ENCODE measurements at places on chromosomes 11 and 22.

GRCh38 chr11:61959114-61959513 lies 8.3 kb downstream of the FTH1 start:
- no peak for DNase-seq

DNA sequence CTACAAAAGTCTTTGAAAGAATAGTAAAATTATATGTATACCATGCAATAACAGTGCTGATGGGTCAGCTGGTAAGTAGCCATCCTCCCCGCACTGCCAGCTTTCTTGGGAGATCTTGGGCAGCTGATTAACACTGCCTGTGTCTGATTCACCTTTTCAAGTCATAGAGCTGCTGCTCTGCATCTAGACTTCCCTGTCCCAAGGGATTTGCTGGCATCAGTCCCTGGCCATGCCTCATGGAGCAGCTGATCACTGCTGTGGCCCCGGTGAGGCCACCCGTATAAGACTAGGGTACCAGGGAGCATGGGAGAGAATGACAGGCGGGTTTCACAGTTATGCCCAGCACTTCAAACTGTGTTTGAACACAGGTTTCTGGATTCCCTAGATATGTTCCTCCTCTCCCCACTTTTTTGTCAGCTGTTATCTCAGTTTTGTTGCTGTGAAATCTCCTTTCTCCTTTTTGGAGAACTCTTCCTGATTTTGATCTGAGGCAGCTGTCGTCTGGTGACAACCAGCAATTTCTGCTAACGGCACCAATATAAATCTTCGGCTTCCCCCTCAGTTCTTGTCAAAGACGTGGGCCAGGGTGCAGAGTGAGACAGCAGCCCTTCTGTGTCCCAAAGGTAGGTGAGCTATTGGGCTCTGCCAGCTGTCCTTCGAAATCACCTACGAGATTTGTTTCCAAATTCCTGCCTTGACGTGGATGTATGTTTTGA lies 438.9 kb downstream of the NTM start:
- no peak for DNase-seq

GRCh38 chr11:99773646-99774045 lies 752.9 kb downstream of the CNTN5 start:
- DNase-seq, result peak; percentile 50

- peak; percentile 20 for DNase-seq
Measured at GRCh38 chr11:11171854-11172253, 181.2 kb downstream of the CSNK2A3 start.

DNA sequence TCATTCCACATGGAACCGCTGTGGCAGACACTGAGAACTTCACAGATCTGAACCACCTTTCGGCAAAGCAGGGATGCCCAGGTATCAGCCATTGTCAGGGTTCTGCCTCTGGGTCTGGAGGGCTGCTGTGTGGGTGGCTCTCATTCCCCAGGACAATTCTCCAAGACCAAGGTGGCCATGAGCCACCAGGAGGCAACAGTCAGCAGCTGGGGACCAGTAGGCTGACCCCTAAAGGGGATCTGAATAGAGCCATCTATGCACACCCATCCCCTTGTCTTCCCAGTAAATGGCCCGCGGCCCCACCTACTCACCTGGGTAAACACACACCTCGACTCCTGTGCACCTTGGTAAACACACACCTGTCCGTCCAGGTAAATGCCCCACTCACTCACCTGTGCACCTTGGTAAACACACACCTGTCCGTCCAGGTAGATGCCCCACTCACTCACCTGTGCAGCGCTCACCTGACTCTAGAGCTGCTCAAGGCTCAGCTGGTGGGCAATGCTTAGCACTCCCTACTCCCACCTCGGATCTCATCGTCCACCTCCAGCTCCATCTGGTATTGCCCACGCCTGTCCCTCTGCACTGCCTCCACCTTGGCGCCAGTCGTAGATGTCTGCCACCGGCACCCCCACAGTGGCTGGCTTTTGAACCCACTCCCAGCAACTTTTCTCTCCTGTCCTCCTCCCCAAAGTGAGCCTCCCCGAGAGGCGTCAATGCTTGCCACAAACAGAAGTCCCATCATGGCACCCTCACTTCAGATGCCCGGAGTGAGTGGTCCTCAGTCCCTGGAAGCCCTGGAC lies 10.2 kb downstream of the SLC25A1 start:
- DNase-seq, result no peak

DNA sequence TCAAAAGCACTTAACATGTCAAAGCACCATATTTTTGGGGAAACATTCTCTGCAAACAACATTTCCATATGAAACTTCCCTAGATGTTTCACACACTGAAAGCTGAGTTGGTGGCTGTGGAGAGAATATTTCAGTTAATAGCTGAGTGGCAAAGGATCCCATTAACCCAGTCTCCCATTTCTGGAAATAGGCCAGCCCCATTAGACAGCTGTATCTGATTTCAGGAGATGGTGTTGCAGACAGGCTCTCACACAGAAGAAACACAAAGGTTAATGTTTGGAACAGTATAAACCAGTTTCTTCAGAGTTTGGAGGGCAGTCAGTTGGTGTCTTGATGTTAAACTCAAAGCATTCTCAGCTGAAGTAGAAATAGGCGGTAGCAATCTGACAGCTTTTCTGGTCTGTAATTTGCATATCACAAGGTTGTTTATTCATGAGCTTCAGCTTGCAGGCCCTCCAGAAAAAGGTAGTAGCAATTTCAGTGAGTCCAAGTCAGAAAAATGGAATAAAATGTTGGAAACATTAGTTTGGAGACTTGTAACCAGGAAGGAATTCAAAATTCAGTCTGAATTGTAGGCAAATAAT lies 15.5 kb upstream of the ZBTB44 start:
- DNase-seq, result no peak

GRCh38 chr11:7576726-7577290 lies 63.0 kb downstream of the PPFIBP2 start:
- DNase-seq, result no peak

DNA sequence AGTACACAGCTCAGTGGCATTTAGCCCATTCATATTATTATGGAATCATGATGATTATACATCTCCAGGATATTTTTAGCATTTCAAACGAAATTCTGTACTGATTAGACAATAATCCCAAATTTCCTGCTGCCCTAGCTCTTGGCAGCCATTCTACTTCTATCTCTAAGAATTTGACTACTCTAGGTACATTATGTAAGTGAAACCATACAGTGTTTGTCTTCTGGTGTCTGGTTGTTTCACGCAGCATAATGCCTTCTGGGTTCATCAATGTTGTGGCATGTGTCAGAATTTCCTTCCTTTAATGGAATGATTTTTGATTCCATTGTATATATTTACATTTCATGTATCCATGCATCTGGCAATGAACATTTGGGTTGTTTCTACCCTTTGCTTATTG lies 517.7 kb downstream of the ETS1 start:
- no peak for DNase-seq

- no peak for DNase-seq
Measured at GRCh38 chr11:79022265-79022664, 418.6 kb downstream of the TENM4 start.

- no peak for DNase-seq
Measured at GRCh38 chr22:29112121-29112520, 39.3 kb downstream of the KREMEN1 start.

DNA sequence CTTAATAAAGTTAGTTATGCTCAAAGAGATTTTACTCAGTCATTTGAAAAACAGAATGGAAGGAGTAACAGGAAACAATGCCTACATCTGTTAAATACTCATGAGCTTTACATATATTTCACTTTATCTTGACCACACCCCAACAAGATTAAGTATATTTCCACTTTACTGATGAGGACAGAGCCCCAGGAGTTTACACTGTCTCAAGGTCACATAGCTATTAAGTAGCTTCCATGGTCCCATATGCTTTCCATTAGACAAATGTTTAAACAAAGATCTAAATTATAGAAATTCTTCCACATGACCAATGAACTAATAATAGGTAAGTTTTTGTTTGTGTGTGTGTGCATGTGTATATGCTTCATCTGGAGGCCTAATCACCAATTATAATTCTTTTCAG lies 30.2 kb downstream of the MRTFA start:
- DNase-seq, result no peak

DNA sequence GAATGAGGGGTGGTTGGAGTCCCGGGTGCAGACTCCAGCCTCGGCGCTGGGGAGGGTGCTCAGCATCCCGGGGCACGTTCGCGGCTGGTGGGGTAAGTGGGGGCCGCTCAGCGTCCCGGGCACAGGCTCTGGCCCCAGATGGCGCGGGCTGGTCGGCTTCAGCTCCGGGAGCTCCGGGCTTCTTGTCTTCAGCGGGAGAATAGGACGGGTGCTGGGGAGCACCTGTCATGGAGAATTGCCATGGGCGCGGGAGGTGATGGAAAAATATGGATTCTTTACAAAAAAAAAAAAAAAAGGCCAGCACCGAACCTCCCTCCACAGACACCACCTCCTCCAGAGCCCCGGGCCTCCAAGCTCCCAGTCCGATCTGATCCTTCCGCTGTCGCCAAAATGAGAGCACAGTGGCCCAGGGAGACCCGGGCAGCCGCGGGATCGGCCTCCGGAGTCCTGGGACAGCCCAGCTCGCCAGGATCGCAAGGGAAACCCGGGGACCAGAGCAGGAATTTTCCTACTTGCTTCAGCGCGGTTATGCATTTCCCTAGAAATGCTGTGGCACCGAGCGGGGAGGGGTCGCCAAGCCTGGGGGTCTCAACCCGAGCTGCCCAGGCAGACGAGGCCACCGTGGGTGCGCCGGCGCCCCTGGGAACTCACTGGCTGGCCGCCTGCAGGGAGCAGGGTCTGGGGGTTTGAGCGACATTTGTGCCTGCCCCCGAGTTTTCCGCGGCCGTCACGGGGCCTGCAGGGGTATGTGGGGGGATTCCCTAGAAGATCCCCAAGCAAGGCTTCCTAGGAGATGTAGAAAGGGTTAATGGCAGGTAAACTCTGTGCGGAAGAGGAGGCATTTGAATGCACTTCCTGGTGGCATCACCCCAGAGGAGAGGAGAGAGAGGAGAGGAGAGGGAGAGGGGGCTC lies 1336.9 kb downstream of the BRD1 start:
- DNase-seq, result peak; percentile 35

DNA sequence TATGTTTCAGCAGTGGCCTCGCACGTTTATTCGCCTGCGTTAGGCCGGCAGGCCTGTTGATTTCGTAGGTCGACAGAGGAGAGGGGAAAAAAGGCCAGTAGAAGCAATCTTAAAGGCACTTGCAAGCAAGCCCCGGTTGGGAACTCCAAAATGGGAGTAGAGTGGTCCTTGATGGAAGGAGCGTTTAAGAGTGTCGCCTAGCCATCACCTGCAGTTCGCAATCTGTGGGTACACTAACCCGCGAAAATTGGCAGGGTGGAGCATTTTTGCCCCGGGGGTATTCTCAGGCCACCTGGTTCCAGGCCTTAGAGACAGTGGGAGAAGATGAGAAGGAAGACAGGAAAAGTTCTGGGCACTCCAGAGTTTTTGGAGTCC lies 1.1 kb downstream of the EWSR1 start:
- DNase-seq, result peak; percentile 26

- no peak for DNase-seq
Measured at GRCh38 chr22:41914611-41915034, 251 bp downstream of the SHISA8 start.

GRCh38 chr11:13098063-13098462 lies 88.9 kb downstream of the RASSF10 start:
- no peak for DNase-seq

- DNase-seq, result peak; percentile 47
Measured at GRCh38 chr22:35476341-35476740, 64.3 kb upstream of the RASD2 start.

DNA sequence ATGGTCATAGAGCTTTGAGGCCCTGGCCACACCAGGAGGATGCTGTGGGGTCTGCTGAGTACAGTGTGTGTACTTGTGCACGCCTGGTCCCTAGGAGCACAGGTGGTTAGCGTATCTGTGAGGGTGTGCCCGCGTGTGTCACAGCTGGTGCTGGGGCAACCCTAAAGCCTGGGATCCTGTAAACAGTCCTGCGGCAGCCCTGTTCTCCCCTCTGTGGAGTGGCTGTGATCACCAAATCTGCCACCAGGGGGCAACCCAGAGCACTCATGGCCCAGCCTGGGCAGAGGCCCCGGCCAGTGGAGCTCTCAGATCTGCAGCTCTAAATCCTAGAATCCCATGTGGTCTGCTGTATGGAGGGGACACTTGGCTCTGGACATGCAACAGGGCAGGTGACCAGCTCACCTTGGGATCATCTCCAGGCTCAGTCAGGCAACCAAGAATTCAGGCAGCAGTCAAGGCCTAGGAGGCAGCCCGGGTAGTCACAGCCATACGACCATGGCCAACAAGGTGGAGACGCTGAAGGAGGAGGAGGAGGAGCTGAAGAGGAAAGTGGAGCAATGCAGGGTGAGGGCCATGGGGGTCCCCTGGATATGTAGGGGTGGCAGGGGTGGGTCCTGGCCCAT lies 3.9 kb downstream of the SH3BP1 start:
- DNase-seq, result peak; percentile 90

- peak; percentile 95 for DNase-seq
Measured at GRCh38 chr22:31489632-31490495, at the start of gene EIF4ENIF1. Gene EIF4ENIF1, minus strand, starts transcription at chr22:31489842. Its CDS starts 1,124 bp downstream, at chr22:31488718.

GRCh38 chr11:25094085-25094802 lies 597.4 kb downstream of the LUZP2 start:
- DNase-seq, result no peak

DNA sequence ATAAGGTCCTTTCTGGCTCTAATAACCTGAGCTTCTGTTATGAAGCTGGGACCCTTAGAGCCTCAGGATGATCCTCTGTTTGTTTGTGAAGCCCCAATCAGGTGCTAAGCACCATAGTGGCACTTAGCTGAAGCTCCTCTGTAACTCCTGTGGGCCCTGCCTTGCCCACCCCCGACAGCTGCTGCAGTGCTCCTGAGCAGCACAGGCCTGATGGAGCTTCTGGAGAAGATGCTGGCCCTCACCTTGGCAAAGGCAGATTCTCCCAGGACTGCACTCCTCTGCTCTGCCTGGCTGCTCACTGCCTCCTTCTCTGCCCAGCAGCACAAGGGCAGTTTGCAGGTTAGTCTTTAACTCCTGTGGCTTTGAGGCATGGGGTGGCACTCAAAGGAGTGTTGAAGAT lies 19.0 kb upstream of the CCDC134 start:
- no peak for DNase-seq

DNA sequence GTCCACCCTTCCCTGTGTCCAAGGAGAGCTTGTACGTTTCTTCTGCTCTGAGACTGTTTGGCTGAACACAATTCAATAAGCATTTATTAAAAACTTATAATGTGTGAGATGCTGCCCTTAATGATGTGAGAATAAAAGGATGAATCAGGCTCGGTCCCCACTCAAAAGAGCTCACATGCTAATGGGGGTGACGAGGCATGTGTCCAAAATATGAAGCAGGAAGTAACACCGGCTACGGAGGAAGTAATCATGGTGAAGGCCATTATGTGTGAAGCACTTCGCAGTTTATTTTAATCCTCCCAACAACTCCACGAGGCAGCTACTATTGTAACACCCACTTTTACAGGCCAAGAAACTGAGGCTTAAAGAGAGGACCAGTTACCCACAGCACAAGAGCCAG lies 3.4 kb upstream of the RASD2 start:
- DNase-seq, result no peak

DNA sequence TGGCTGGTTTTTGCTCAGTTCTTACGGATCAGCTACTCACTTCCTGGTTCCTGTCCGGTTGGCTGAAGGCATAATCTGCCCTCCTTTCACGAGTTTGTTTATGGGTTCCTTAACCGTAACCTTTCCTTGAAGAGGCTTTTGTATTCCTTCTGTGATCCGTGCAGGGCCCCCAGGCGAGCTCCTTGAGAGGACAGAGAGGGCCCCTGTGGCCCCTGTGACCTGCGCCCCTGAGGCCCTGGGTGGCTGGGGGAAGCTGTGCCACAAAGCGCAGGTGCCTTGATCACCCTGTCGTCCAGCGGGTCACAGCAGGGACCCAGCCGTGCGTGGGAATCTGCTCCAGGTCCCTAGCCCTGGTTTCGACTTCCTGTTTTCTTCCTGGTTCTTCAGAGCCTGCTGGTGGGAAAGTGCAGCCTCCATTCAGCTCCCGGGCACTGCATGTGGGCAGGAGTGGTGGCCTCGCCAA lies 27.8 kb upstream of the FADD start:
- DNase-seq, result no peak

- peak; percentile 58 for DNase-seq
Measured at GRCh38 chr11:7575841-7576725, 62.3 kb downstream of the PPFIBP2 start.

All from astrocyte of the hippocampus (primary cell).